Gastroesophageal sphincter (tissue), 4 donors: ENCODE measurements at places on chromosomes 3 and 15. TPM values are rescaled to one million over a fixed set of nuclear protein-coding genes. Genes with fewer than 3 reads are reported as not detected.
A peak's percentile ranks its signal among the peaks of the same experiment; 100 is the strongest.

DNA sequence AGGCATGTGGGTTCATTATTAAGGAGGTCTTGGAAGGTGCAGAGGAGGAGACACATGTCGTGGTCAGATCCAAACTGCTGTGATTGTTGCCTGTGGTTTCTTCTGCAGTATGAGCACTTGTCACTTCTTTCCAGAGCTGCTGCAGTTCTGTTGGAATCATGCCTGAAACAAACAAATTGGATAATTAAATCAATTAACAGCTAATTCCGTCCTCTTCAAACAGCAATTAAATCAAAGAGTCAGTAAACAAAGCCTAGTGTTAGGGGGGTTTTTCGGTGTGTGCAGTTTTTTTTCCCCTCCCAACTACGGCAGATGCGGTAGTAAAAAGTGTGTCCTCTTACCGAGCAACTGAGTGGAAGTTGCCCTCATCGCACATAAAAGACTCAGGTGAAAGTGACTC lies 542.2 kb downstream of the FOXP1 start:
- no peak for ATAC-seq

- no peak for ATAC-seq
Measured at GRCh38 chr3:113142476-113142875, 68.9 kb upstream of the BOC start.

GRCh38 chr15:91186904-91187656 lies 87.0 kb downstream of the SV2B start:
- ATAC-seq, result no peak

DNA sequence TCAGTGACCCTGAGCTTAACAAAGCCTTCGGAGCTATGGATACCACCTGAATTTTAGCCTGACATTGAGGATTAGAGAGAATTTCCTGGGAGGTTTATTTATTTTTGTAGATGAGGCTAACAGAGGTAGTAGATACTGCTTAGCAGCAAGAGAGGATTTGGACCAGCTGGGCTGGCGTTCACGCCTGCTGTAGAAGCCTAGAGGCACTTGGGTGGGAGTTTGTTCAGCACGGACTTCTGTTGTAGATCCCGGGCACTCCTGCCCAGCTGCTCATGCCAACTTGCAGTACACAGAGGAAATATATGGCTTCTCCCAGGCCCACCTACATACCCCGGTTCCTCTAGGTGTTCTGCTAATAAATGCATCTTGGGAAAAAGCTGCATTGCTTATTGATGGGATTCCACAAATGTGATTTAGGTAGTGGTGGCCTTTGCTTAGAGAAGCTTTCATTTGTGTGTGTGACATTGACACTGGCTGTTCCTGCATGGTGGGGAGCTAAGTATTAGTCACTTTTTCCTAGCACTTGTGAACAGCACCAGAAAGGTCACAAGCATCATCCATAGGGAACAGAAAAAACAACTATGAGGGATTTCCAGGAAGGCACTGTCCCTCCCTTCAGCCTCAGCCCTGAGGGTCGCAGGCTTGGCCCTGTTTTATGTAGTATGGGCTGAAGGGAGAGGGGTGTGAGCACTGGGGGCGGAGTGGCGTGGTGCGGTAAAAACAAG lies 324.8 kb upstream of the LRRFIP2 start:
- no peak for ATAC-seq

DNA sequence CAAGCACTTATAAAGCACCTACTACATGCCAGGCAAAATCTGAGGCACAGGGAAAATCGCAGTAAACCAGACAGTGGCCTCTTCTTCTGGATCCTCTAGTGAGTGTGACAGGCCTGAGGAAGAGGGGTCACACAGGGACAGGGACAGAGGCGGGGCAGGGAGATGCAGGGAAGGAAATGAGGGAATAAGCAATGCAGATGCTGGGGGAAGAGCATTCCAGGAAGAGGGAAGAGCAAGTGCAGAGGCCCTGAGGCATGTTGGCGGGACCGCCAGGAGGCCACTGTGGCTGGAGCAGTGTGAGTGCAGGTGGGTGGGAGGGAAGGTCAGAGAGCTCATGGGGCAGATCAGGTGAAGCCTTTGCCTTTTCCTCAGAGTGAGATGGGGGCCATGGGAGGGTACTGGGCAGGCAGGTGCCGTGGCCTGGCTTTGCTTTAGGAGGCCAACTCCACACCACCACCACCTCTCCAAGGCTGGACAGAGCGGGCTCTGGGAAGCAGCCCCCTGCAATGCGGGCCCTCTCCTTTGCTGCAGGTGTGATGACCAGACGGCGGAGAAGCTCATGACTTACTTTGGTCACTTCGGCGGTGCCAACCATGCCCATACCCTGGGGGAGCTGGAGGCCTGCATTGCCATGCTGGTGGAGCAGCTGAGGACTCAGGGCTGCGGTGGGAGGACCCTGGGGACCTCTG lies 26.8 kb upstream of the GP9 start:
- ATAC-seq, result no peak

- ATAC-seq, result no peak
Measured at GRCh38 chr15:93124126-93124525, 35.1 kb upstream of the RGMA start.

GRCh38 chr15:76208084-76208785 lies 103.0 kb downstream of the ETFA start:
- ATAC-seq, result no peak

GRCh38 chr3:58474967-58475578 lies 16.8 kb upstream of the KCTD6 start:
- no peak for ATAC-seq

DNA sequence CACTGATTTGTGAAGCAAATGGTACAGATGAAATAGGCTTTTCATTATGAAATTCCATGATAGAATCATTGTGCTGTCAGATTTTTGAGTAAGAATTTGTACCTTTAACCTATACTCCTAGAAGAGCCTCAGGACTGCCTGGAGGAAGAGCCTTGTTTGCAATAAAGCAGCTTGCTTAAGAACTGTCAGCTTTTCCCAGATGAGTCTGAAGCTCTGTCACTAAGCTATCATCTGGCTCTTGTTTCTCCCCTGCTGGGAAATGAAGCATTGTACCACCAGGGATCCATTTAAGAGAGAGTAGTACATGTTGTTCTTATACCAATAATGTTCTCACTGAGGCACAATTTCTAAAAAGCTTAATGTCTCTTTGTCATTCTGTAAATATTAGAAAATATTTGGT lies 85.1 kb upstream of the FLNB start:
- no peak for ATAC-seq

DNA sequence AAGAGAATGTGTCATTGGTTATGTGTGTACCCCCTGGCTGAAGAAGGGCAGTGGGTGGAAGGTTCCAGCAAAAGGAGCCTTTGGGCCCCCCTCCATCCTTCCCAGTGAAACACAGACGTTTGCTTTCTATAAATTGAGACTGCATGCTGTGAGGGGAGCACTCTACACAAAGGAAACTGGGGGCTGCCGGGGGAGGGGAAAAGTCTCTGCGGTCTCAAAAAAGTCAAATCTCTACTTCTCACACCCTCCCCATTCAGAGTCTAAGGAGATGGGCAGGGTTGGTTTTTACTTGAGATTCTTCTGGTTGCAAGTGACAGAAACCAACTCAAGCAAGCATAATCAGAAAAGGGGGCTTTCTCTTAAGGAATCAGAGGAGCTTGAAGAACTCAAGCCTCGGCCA lies 50.1 kb upstream of the TLE3 start:
- ATAC-seq, result no peak

GRCh38 chr15:78933823-78934654 lies 10.8 kb downstream of the CTSH start:
- ATAC-seq, result peak; percentile 25

- ATAC-seq, result no peak
Measured at GRCh38 chr15:26983822-26984221, 12.8 kb downstream of the GABRG3 start.

- ATAC-seq, result no peak
Measured at GRCh38 chr3:105317841-105318240, 48.9 kb upstream of the ALCAM start.

DNA sequence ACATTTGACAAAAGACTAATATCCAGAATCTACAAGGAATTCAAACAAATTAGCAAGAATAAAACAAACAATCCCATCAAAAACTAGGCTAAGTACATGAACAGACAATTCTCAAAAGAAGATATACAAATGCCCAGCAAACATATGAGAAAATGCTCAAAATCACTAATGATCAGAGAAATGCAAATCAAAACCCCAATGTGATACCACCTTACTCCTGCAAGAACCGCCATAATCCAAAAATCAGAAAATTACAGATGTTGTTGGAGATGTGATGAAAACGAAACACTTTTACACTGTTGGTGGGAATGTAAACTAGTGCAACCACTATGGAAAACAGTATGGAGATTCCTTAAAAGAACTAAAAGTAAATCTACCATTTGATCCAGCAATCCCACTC lies 79.4 kb downstream of the SNTN start:
- ATAC-seq, result no peak

GRCh38 chr15:84103345-84103744 lies 132.2 kb upstream of the GOLGA6L4 start:
- ATAC-seq, result no peak

DNA sequence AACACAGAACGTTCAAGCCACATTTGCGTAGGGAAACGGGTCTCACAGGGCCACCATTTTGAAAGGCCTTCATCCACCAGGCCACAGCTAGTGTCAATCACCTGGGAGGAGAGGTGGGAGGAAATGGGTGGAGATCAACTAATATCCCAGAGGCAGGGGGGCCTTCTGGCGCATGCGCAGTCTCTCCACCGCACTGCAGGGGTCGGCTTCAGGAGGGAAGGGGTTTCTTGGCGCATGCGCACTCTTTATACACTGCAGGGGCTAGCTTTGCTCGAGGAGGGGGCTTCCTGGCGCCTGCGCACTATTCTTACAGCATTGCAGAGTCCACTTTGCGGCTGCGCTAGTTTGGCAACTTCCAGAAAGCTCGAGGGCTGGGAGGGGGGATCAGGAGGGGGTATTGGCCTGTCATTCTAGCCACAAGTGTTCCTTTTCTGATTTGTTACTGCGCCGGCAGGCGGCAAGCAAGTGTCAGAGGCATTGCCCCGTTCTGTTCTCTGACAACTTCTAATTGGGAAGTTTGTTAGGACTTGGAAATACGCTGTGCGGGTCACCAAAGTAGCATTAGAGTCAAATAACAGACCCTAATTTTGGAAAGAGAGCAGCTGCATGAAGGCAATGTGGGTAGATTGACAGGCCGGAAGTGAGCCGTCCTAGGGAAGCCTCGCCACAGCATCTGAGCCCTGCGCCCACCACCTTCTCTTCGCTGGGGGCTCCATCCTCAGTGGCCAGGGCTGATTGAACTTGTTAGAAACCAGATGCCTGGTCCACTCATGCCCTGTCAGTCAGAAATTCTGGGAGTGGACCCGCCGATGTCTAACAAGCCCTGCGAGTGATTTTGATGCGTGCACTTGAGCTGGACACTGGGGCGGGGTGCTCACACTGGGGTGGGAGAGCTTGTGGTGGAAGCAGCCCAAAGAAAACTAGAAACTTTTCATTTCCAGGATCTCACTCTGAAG lies 173.5 kb upstream of the NDN start:
- ATAC-seq, result no peak

GRCh38 chr15:99963096-99963825 lies 230.0 kb upstream of the LYSMD4 start:
- ATAC-seq, result no peak

DNA sequence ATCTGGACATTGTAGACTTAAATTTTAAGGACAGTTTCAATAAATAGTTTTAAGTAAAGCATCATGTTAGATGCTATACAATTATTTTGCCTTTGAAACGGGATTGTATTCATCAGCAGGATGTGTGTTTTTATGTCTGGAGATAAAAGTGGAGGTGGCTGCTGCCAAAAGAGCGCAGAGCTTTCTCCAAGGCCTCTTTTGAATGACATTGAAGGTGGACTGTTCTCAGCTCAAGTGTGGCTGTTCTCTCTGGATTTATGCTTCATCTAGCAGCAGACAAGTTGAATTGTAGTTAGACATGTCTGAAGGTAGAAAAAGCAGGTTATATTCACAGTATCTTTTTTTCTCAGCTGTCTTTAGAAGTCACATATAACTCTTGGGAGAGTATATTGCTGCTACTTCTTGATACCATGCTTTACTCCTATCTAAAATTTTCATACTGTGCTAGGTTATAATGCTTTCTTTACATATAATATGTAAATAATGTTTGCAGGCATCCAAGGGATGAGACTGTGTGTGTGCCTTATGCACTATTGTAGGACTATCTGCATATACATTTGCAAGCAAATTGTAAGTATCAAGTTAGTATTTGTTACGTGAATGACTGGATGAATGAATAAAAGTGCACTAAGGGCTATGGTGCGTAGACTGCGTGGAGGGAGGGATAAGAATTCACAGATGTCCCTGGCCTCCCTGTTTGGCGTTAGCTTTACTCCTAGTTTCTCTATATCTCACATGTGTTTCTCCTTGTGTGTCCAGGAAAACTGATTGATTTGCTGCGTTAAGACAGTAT lies 340.1 kb downstream of the NAALADL2 start:
- ATAC-seq, result no peak

- no peak for ATAC-seq
Measured at GRCh38 chr15:27730868-27731267, 368.2 kb downstream of the OCA2 start.

DNA sequence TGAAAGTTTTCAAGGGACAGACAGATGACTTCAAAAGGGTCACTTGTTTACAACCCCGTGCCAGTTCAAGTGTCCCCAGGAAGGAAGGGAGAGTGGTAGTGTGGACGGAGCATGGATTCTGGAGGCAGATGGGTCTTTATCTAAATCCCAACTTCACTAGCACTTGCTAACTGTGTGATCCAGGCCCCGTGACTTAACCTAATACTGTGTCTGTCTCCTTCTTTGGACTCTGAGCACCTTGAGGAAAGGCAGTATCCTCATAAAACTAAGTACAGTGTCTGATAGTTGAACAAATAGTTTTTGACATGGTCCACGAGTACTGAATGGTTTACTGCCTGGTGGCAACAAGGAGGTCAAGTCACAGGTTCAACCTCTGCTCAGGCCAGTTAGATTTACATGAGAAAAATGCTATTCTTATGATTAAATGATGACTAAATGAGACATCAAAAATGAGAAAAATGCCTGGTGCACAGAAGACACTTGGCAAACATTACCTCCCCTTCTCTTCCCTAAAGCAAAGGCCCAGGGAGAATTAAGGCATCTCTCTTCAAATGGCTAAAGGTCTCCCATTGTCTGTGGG lies 48.9 kb downstream of the ABCC5 start:
- ATAC-seq, result no peak

GRCh38 chr3:179933080-179933479 lies 103.7 kb downstream of the PEX5L start:
- ATAC-seq, result no peak

GRCh38 chr3:46427916-46428833 lies 21.1 kb downstream of the CCRL2 start:
- ATAC-seq, result no peak

Gene DHFR2
- 9.6 TPM for total RNA-seq

Gene TM4SF1
- 20.9 TPM for total RNA-seq

Gene ZIC1
- total RNA-seq, result not detected

Gene ZPLD1
- 0.47 TPM for total RNA-seq

Gene PLCH1
- 0.35 TPM for total RNA-seq

Gene TMC3
- 0.37 TPM for total RNA-seq

Gene PIERCE2
- 4.5 TPM for total RNA-seq

Gene PARP15
- not detected for total RNA-seq

Gene TNFSF10
- total RNA-seq, result 32.3 TPM

Gene EHD4
- total RNA-seq, result 24.0 TPM

Gene GOLGA8S
- total RNA-seq, result not detected
